Activated T-helper 2 cell treated with anti-CD3 and anti-CD28 coated beads, Interferon-gamma antibody, Interleukin-2, Interleukin-4, amounts not matched to agents 10 μg/mL and 5 μg/mL and 100 μg/mL, durations not matched to agents 14 hours and 24 hours and 36 hours (primary cell): ENCODE measurements at places on chromosomes 7 and 10. TPM values are rescaled to one million over a fixed set of nuclear protein-coding genes. Genes with fewer than 3 reads are reported as not detected.

DNA sequence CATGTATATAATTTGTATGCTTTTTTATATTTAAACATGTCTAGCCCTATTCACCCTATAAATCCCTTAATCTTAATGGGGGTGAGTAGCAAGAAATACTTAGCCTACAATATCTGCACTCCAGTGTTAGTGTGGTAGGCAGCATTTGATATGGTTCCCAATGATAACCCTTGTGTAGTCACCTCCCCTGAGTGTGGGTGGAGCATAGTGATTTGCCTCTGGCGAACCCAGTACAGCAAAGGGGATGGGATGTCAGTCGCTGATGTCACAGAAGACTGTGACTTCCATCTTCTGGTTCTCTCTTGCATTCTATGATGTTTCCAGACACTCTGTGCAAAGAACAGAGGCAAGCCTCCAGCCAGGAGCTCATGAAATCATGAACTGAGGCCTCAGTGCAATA is 211.2 kb downstream of the CRPPA start:
- no peaks in the 10 kb centered on the region for H3K36me3 ChIP-seq
- H3K27me3 ChIP-seq: no peaks in the 10 kb centered on the region
- DNase-seq: no peak
- no peak overlapping the region for H3K4me3 ChIP-seq

- no peak overlapping the region for H3K4me3 ChIP-seq
- no peaks in the 10 kb centered on the region for H3K27me3 ChIP-seq
- no peaks in the 10 kb centered on the region for H3K36me3 ChIP-seq
- no peaks in the 10 kb centered on the region for H3K4me1 ChIP-seq
These were observed 192.3 kb downstream of the DNAJC1 start for GRCh38 chr10:21811245-21811585.

GRCh38 chr7:51289623-51290303 is 26.8 kb downstream of the COBL start:
- H3K4me3 ChIP-seq: no peak overlapping the region
- no peaks in the 10 kb centered on the region for H3K4me1 ChIP-seq
- DNase-seq: no peak

Gene ITPRIP
- 17.1 and 18.8 TPM in 2 replicates for total RNA-seq

DNA sequence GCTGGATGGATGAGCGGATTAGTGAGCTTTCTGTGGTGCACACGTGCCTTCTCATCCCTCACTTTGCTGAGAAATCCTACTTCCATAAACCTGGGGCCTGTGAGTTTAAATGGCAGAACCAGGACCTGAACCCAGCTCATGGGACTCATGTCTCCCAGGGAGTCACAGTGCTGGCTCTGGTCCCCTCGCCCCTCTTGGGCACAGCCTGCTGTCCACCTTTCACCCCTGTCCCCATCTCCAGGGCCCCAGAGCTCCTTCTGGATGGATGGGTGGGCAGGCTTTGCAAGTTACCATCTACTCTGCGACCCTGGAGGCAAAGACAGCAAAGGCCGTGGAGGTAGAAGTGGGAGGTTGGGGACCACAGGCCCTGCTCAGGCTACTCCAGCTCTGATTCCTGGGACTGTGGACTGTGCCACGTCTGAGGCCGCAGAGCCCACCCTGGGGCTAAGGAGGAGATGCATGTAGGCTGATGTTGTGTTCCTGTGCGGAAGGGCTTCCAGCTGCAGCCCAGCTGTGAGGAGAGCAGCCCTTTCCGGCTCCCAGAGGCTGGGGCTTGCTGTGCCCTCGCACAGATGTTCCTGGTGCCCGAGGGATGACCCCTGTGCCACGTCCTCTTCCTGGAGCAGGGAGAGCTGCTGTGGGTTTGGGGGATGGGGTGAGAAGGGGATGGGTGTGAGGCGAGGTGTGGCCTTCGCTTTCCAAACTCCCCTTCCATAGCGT is 40.3 kb downstream of the PRF1 start:
- no peak overlapping the region for H3K27ac ChIP-seq
- DNase-seq: no peak
- peaks cover 17% of the 10 kb centered on the region for H3K4me1 ChIP-seq
- H3K27me3 ChIP-seq: peaks cover 11% of the 10 kb centered on the region
- no peaks in the 10 kb centered on the region for H3K36me3 ChIP-seq
- H3K4me3 ChIP-seq: no peak overlapping the region

GRCh38 chr7:99372275-99373090 is 2.0 kb upstream of the ARPC1B start:
- DNase-seq: no peak
- peak overlapping the region; percentile 43 for H3K27ac ChIP-seq
- H3K27me3 ChIP-seq: no peaks in the 10 kb centered on the region
- peaks cover 15% of the 10 kb centered on the region for H3K4me1 ChIP-seq
- peak overlapping the region; percentile 75 for H3K4me3 ChIP-seq

DNA sequence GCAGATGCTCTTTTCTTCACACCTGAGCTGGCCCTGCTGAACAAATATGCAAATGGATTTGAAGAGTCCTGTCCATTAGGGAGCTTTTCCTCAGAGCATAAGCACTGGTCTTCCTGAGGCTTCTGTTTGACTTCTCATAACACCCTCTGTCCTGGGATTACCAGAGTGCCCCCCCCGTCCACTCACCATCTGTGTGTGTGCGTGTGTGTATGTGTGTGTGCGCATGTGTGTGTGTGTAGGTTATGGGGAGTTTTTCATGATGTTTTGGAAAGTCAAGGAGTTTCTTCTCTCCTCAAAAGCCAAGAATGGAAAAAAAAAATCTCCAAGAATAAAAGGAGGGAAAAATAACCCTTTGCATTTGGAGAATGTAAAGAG is 57.7 kb upstream of the COMTD1 start:
- no peak for DNase-seq
- H3K4me1 ChIP-seq: no peaks in the 10 kb centered on the region
- H3K4me3 ChIP-seq: no peak overlapping the region
- peaks cover 32% of the 10 kb centered on the region for H3K27me3 ChIP-seq
- no peaks in the 10 kb centered on the region for H3K36me3 ChIP-seq
- H3K27ac ChIP-seq: no peak overlapping the region

DNA sequence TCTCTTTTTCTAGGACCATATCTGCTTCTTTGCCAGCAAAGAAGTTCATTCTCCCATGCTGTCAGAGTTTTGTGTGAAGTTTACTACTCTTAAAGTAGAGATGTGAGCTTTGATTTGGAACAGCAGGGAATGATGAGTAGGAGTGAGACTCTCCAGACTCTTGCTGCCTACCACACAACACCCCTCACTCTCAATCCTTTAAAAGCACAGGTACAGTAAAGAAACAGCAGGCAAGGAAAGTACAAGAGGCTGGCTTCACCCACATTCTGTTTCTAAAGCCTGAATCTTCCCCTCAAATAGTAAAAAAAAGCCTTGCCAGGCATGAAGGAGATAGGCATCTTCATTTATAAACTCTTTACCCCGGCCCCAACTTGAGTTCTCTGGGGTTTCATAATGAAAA is 97.3 kb downstream of the ARMH3 start:
- H3K27me3 ChIP-seq: no peaks in the 10 kb centered on the region
- no peak overlapping the region for H3K4me3 ChIP-seq
- peaks cover 3% of the 10 kb centered on the region for H3K4me1 ChIP-seq
- H3K27ac ChIP-seq: no peak overlapping the region
